ENCODE measurements at places on chromosomes 3 and 15. TPM values are rescaled to one million over a fixed set of nuclear protein-coding genes. Genes with fewer than 3 reads are reported as not detected.

Gene FGD5
- polyA plus RNA-seq, result 27.0 TPM

DNA sequence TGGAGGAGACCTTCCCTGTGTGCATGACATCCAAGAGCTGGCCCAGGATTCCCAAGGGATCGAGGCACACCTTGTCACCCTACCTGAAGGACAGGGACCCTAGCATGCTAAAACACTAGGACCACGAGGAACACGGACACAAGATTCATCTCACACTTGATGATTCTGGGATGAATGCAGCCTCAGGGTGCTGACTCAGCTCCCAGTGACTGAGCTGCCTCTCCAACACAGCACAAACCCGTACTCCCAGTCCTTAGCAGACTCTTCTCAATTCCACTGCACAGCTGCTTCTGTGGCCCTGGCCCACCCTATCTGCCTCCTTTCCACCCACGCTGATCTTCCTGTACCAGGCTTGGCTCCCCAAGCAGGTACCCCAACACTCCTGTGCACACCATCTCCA is 9.1 kb upstream of the OXTR start:
- DNase-seq, result no peak

- no peak for DNase-seq
These were observed 117.3 kb upstream of the UBE3A start for GRCh38 chr15:25556136-25556535.

GRCh38 chr3:27659279-27660021 is 62.7 kb downstream of the EOMES start:
- no peak for DNase-seq

GRCh38 chr3:123201223-123201556 is 553 bp upstream of the SEC22A start:
- DNase-seq, result no peak

Gene THSD4
- 33.2 TPM for polyA plus RNA-seq

Gene OIP5
- polyA plus RNA-seq, result 9.0 TPM

Measured in right renal cortex interstitium (tissue), 3 donors.